AG20443 (cell line): ENCODE measurements at places on chromosomes 12 and 14.
A peak's percentile ranks its signal among the peaks of the same experiment; 100 is the strongest.

DNA sequence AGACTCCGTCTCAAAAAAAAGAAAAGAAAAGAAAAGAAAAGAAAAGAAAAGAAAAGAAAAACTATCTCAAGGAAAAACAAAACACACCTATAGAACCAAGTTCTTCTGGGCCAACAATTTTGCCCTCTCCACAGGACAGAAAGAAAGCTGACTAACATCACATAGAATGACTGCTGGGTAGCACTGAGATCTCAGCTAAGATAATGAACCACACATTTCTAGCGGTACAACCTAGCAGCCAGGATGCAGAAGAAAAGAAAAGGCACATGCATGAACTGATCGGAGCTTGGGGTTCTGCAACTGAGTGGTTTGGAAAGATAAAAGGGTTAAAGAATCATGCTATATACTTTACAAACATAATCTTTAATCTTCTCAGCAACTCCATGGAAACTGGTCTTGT, 19.5 kb downstream of the TMED10 start:
- no peak for DNase-seq

DNA sequence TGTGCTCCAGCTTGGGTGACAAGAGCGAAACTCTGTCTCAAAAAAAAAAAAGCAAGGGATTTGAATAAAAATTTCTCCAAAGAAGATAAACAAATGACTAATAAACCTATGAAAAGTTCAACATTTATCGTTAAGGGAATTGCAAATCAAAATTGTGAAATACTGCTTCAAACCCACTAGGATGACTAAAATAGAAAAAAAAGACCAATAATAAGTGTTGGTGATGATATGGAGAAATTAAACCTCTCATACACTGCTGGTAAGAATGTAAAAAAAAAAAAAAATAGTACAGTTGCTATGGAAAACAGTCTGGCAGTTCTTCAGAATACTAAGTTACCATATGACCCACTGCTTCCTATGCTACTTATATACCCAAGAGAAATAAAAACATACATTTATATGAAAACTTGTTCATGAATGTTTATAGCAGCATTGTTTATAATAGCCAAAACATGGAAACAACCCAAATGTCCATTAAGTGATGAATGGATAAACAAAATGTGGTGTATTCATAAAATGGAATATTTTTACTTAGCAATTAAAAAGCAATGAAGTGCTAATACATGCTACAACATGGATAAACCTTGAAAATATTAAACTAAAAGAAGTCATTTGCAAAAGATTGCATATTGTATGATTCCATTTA, 39.4 kb upstream of the TMPRSS12 start:
- no peak for DNase-seq

DNA sequence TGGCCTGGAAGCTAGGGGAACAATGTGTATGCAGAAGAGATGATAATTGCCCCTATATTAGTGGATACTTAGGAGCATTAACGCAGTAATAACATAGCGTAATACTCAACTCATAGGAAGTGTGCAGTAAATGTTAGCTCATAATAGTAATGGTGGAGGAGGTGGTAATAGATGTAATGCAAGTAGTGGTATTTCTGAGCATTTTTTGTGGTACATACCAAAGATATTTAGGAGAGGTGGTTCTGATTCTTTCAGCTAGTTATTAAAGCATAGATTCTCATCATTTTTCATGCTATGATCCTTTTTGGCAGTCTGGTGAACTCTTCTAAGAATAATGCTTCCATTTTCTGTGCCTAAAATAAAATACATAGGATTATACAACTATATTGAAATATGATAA, 233.1 kb downstream of the PTPRO start:
- DNase-seq: no peak

DNA sequence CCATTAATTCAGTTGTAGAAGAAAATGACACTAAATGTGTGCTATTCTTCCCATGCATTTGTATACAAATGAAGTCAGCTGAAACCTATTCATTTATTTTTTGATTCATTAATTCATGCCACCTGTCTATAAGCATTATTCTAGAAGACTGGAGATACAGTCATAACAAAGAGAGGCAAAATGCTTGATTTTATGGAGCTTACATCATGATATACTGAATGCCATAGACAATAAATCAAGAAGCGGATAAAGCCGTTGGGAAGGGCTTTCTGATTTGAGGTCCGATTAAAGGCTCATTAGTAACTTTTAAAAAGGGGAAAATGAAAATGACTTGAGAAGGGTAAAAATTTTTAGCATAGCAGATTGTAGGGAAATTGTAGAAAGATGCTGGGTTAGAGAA, 494.9 kb downstream of the RERGL start:
- no peak for DNase-seq

- DNase-seq: no peak
Observed at GRCh38 chr12:15534322-15534721, 212.0 kb downstream of the PTPRO start.

DNA sequence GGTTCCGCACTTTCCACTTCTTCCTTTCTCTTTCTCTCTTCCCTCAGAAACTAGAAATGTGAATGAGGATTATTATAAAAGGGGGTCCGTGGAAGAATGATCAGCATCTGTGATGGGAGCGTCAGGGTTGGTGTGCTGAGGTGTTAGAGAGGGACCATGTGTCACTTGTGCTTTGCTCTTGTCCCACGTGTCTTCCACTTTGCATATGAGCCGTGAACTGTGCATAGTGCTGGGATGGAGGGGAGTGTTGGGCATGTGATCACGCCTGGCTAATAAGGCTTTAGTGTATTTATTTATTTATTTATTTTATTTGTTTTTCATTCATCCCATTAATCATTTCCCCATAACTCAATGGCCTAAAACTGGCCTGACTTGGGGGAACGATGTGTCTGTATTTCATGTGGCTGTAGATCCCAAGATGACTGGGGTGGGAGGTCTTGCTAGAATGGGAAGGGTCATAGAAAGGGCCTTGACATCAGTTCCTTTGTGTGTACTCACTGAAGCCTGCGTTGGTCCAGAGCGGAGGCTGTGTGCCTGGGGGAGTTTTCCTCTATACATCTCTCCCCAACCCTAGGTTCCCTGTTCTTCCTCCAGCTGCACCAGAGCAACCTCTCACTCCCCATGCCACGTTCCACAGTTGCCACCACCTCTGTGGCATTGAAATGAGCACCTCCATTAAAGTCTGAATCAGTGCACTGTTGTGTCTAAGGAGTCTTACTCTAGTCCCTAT, 4.6 kb upstream of the ATN1 start:
- DNase-seq: no peak

DNA sequence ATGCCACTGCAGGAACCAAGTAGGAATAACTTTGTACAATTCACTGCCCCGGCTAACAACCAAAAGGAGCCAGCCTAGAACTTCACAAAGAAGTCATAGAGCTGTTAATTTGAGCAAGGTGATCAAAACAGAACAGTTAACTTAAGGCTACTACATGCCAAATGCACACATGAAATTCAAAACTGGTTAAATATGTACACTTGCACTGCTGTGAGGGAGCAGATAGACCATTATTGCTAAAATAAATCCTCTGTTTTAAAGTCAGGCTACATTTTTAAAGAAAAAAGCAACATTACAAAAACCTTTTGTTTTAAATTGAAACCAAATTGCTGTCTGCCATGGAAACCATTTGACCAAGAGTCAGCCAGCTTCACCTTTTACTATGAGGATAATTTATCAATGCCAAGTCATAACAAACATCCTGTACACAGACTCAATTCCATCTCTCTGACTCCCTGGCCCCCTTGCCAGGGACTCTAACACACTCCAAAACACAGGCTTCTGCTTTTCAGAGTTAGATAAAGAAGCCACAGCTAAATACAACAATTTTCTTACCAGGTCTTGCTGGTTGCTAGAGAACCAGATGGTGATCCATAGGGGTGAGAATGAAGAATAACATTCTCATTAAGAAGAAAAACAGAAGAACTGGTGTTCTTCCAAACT, 84.0 kb downstream of the LRP6 start:
- peak; percentile 40 for DNase-seq

DNA sequence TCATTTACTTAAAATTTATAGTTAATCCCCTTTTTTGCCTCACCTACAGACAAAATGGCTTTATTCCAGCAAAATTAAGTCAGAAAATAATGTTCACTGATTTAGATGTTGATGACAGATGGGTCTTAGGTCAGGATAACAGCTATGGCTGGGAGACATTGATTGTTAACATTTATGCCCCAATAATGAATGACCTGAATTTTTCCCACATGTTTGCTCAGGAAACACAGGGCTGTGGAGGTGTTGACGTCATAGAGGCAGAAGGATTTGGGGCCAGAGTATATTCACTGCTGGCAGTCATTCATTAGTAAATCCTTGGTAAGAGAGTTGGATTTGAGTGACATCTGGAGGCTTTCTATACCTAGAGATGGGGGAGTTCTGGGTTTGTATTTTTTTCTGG, 121.3 kb downstream of the PDE3A start:
- no peak for DNase-seq
